AG09319 (cell line): ENCODE measurements at places on chromosomes 2 and 18.

- no peak for DNase-seq
Observed at GRCh38 chr2:180562378-180562777, 418.0 kb upstream of the UBE2E3 start.

GRCh38 chr2:119190321-119191111 is 32.0 kb upstream of the C1QL2 start:
- DNase-seq, result no peak

DNA sequence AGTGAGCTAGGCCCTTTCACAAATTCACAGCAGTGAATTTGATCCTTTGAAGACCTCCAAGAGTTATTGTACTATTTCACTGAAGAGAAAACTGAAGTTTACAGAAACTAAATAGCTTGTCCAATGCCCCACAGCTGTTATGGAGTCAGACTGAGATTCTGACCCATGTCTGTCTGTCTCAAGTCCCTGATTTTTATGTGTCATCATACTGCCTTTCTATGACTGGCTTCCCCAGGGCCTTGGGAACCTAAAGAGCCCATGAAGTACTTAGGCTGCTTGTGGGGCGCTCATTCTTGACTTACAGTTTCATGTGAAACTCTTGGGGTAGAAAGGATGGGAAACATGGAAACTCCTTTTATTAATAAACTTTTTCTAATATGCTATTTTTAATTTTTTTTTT is 107.7 kb downstream of the ATL2 start:
- DNase-seq, result no peak

GRCh38 chr2:40367032-40367431 is 84.9 kb downstream of the SLC8A1 start:
- no peak for DNase-seq

GRCh38 chr2:206084870-206085741 is 868 bp downstream of the INO80D start:
- no peak for DNase-seq

DNA sequence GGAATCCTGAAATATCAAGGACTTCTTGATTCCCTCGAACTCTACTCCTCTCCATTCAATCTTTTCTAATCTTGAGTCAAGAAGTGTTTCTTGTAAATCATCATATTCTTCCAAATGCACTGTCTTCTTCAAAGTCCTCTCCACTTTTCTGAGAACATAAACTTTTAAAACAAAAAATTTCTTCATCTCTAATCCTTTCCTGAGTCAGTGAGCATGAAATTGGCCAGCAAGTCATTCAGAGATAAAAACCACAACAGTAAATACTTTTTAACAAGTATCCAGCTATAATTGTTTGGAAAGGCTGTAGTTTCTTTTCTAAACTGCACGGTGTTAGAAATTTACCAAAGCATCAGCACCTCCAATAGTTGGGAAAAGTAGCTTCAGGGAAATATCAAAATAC is 312.6 kb upstream of the GALNT5 start:
- DNase-seq, result no peak

GRCh38 chr2:10519394-10519740 is 71.2 kb upstream of the ODC1 start:
- no peak for DNase-seq

GRCh38 chr2:80852079-80852807 is 547.7 kb upstream of the LRRTM1 start:
- DNase-seq, result no peak

DNA sequence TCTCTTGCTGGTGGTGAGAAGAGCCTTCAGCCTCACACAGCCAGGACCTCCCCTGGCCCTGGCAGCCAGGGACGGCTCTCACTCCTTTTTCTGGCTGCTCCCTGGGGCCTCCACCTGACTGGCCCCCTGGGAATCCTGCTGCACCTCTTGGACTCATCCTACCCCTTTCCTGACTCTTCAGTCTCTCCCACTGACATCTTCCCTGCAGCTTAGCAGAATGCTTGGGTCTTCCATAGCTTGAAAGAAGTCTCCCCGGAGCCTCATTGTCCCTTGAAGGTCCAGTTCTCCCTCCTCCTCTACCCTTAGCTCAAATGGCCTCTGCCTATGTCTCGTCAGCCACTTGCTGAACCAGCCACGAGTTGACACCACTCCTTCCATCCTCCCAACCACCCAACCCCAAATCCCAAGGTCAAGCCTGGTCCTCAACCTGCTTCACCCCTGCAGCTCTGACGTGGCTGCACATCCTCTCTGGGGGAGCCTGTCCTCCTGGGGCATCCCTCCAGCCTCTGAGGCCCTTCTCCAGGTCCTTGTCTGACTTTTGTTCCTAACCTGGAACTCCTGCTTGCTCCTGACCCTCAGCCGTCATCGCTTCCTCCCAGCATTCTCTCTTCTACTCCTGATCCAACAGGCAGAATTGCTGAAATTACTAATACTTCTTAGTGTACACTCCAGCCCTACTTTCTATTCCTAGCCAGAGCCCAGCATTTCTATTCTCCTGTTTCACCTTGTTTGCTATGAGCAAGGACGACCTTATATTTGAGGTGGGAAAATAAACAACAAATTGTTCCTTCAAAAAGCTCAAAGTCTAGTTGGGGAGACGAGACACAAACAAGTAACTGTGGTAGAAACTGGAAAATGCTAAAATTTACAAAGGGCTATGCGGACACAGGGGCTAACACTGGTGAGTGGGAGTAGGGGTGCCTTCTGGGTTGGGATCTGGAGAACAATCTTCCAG is 68.7 kb upstream of the MGAT4A start:
- no peak for DNase-seq

DNA sequence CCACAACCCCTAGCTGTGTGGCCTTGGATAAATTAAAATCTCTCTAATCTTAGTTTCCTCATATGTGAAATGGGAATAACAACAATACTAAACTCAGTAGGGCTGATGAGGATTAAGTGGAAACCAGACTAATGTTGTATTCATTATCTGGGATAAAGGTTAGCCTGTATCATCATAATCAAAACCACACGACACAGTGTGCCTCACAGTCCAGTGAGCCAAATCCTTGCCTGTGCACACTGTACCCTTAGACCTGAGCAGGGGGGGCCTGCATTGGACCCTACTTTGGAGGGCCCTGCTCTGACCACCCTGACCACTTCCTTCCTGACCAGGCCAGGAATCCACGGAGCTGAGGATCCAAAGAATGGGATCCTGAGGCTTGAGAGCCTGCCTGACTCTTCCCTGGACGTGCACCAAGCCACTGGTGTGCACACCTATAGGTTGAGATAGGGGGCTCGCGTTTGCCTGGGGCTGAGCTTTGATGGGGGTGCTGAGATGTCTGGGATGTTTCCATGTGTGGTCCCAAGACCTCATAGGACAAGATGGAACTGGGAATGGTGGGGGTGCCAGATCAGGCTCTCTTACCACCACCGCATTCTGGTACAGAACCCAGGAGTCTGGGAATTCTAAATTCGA is 69.7 kb downstream of the TGOLN2 start:
- no peak for DNase-seq

GRCh38 chr2:145909175-145909755 is 1389.3 kb upstream of the ZEB2 start:
- no peak for DNase-seq

GRCh38 chr2:23460228-23460627 is 75.2 kb downstream of the KLHL29 start:
- DNase-seq, result no peak

- DNase-seq, result no peak
Observed at GRCh38 chr2:227472265-227473121, 537 bp downstream of the AGFG1 start.

- no peak for DNase-seq
Observed at GRCh38 chr2:170434900-170435621, 257.1 kb downstream of the MYO3B start.

GRCh38 chr2:70944111-70944690 is 8.5 kb downstream of the ATP6V1B1 start:
- no peak for DNase-seq

GRCh38 chr2:37527361-37527760 is 144.1 kb downstream of the CDC42EP3 start:
- no peak for DNase-seq

- no peak for DNase-seq
Observed at GRCh38 chr2:125746321-125747164, 909.4 kb upstream of the GYPC start.

DNA sequence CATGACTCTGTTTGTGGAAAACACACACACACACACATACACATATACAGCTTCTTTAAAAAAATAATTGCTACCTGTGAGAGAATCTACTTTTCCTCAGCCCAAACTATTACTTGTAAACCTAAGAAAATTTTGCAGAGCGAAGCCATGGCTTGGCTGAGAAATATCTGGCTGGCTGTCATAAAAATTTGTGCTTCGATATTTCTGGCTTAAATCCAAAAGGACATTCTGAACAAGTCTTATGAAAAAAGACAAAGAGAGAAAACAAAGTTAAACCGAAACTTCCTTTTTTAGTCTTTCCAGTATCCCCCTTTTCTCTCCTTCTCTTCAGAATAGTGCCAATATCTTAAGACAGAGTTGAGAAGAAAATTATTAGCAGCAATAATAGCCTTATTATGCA is 2048.0 kb downstream of the SUCLG1 start:
- no peak for DNase-seq

- DNase-seq, result no peak
Observed at GRCh38 chr2:136151021-136151971, 33.3 kb upstream of the CXCR4 start.

- no peak for DNase-seq
Observed at GRCh38 chr2:197857476-197858107, 53.2 kb downstream of the PLCL1 start.

DNA sequence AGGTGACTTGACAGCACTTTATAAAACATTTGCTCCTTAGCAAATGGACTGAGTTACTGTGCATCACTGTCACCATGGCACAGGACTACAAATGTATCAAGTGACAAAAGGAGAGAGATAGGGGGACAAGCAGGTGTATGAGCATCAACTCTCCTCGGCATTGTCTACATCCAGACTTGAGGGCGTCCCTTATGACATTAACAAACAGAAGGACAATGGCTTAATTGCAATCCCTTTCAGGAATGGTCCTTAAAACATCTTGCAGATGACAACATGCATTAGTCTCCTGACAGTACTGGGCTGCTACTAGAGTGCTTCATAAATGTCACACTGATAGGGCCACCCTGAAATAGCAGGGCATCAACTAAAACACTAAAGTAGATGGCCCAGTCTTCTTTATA is 198.8 kb downstream of the PDE1A start:
- DNase-seq, result no peak

DNA sequence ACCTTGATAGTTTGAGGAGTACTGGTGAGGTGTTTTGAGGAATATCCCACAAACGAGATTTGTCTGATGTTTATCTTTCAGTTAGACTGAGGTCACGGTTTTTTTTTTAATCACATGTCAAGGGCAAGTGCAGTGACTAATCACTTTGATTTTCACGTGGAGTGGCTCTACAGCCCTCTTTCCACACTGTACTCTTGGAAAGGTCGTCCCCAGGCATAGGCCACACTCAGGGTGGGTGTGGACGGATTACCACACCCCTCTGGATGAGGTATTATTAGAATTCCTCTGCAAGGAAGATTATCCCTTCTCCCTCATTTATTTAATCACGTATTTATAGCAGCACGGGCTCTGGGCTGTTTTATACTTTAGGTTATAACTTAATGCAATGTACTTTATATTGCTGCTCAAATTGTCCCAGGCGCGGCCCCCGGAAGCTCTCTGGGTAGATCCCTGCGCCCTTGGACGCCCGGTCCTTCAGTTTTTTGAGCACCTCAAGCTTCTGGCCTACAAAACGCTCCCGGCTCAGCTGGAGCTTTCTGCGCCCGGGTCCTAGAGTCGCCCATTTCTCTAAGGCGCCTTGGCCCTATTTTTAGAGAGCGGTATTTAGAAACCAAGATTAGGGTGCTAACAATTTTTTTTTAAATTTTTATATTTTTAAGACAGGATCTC is 515 bp upstream of the PLEKHB2 start:
- no peak for DNase-seq

GRCh38 chr2:180849851-180850250 is 130.6 kb upstream of the UBE2E3 start:
- DNase-seq, result no peak

DNA sequence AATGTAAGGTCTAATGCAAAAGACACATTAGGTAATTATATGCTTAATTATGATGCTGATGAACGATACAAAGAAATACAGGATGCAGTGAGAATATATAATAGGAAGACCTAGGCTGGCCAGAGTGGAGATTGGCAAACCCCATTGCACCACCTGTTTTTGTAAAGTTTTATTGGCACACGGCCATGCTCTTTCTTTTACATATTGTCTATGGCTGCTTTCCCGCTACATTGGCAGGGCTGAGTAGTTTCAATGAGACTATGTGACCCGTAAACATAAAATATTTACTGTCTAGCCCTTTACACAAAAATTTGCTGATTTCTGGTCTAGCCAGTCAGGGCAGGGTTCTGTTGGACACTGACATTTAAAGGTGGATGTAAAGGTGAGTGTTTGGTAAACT is 5.4 kb downstream of the SEC11C start:
- no peak for DNase-seq

- DNase-seq, result no peak
Observed at GRCh38 chr18:24725644-24726415, 265.4 kb downstream of the HRH4 start.

DNA sequence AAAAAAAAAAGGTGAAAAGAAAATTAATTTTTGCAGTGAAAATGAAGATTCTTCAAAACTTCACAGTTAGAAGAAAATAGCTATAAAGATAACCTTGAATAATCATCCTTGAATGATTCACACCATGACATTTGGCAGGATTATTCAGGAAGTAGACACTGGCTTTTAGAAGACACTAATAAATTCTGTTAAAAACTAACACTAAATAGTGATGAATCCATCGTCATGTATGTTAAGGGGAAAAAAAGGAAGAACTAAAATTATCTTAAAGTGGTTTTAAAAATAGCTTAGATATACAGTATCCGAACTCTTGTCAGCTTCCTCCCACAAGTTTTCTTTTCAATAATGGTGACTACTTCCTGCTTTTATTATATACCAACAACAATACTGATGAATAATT is 10.2 kb downstream of the USP37 start:
- no peak for DNase-seq

DNA sequence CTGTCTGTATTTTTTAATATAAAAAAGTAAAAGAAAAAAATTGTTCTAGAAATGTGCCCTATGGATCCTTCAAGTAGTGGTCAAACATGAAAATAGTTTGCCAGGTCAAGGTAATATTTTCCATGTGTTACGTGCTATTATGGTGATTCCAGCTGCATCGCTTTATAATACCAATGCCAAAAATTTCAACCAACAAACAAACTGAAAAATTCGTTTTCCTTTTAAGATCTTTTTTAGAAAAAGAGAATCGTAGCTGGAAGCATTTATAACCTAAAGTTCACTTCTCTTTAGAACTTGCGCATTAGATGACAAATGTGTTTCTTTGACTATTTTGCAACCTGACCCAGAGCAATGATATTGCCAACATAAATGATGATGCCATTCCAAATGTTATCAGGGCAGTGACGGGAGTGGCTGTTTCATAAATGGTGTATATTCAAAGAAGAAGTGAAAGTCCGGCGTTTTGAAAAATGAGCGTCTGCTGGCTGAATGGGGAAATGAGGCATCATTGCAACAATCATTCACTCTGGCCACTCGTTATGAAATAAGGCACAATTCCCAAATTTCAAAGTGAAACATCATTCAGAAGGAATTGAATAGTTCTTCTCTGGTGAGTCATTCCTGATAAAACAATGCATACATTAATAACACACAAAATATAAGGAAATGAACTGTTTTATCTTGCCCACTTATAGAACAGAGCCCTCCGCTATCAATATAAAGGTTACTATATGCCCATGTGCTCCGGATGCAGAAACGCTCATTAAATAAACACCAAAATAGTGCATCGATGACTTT is 297.4 kb downstream of the TGIF1 start:
- no peak for DNase-seq

- no peak for DNase-seq
Observed at GRCh38 chr2:153235516-153235915, 243.0 kb downstream of the RPRM start.
